ENCODE measurements at places on chromosomes 7 and 10.

DNA sequence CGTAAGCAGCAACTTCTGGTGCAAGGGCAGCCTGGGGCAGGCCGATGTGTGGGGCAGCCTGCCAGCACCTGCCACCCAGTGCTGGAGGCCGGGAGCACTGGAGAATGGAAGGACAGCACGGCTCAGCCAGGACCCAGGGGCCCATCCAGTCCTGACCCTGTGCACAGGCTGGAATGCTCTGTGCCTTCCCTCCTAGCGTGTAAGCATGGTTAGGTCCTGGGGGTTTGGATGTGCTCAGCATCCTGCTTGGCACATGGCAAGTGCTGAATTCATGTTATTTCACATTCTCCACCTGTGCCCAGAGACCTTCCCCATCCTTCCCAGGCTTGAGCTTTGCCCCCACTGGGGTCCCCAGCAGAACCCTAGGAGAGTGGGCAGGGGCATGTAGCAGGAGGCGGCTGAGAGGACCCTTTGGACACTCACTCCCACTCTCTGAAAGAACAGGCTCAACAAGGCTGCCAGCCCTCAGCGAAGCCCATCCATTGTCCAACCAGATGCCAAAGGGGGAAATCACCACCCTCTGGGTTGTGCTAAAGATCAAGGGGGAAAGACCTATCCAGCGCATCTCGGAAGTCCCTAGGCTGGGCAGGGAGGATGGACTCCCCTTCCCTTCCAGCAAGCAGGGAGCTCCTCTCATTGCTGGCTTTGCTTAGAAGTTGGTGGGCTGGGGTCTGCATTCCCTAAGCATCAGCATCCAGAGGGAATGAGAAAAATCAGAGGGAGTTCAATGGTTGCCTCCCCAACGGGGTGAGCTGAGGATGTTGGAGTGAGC lies 29.7 kb downstream of the ANXA8 start:
- no peak for DNase-seq

- DNase-seq: no peak
Observed at GRCh38 chr7:90671571-90671970, 75.5 kb downstream of the CDK14 start.

- no peak for DNase-seq
Observed at GRCh38 chr7:24881623-24882022, 98.4 kb downstream of the OSBPL3 start.

GRCh38 chr10:30557884-30558283 lies 71.7 kb downstream of the LYZL2 start:
- DNase-seq: no peak

DNA sequence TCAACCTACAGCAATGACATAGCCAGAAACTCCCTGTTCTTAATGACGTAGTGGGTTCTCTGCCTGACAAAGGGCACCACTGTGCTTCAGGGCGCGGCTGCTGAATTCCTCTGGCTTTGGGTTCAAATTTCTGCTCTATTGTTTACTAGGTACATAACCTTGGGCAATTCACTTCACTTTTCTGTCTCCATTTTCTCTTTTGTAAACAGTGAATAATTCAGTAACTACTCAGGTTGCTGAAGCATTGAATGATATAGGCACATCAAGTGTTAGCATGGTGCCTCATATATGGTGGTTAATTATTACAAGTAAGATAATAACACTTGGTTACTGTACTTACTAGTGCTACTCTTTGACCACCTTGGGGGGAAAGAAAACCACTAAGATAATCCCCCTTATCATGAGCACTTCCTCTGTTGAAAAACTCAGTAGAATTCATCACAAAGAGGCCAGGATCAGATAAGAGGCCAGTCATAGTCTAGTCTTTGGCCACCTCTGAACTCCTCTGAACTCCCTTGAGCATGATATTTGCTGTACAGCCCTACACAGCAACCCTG lies 92.0 kb upstream of the AHR start:
- DNase-seq: no peak

DNA sequence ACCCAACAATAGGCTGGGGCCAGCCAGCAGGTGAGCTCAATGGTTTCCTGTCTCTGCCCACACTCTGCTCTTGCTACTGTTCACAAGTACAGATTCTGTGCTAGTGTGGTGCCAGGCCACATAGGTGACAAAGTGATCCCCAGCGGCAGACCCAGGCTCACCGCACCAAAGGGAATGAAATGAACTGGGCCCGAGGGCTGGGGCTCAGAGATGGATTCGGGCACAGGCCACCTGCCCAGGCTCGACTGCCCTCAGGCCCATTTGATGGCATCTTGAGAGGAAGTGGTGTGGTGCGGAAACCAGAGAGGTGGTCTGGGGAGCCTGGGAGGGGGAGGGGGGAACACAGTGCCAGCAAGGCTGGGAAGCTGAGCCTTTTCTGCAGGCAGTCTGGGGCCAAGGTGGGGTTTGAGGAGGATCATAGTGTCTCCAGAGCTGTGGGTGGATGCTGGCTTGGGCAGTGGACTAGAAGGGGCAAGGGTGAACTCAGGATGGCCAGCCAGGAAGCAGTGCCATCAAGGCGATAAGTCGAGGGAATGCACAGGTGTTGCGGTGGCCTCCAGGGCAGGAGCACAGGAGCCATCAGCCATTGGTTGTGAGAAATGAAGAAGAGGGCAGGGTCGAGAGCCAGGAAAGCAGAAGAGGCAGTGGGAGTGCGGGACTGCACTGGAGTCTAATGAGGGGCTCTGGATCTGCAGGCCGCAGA lies 85.2 kb downstream of the ARHGAP22 start:
- no peak for DNase-seq

GRCh38 chr7:67823345-67823744 lies 826.7 kb downstream of the TYW1 start:
- DNase-seq: no peak

DNA sequence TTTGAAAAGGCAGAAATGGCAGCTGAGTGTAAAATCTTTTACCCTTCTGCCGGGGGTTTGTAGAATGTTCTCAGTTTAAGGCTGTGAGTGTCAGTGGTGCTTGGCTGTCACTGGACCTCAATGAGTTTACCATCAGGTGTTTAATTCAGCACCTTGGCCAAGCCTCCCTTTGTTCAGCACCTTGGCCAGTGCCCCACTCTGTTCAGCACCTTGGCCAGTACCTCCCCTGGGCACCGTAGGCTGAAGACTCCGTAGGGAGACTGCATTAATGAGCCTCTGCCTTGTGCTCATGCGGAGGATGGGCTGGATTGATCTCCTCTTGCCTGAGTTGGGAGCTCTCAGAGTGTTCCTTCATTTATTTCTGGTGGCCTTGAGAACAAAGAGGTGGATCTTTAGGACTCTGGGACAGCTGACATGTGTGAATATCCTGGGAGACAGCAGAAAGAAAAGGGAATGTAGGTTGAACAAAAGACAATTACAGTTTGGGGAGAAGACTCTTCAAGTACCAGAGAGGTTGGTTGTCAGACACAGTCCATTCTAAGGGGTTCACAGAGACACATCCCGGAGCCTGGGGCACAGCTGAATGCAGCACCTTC lies 1.6 kb downstream of the FAM24A start:
- DNase-seq: no peak

DNA sequence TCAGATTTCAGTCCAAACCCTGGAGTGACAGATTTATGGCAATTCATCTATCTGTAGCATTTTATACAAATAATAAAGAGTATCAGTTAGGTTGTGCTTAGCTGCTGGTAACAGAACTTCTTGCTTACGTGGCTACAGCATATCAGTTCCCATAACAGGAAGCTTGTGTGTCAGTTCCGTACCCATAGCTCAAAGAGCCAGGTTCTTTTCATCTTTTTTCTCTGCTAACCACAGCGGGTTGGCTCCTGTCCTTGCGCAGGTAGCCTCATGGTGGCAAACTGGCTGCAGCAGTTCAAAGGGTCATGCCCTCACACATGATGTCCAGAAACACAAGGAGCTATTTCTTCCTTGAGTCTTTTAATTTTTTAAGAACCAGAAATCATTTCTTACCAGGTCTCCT lies 1041.8 kb downstream of the GATA3 start:
- DNase-seq: no peak

GRCh38 chr10:62079885-62080559 lies 178.5 kb downstream of the ARID5B start:
- peak; percentile 44 for DNase-seq

DNA sequence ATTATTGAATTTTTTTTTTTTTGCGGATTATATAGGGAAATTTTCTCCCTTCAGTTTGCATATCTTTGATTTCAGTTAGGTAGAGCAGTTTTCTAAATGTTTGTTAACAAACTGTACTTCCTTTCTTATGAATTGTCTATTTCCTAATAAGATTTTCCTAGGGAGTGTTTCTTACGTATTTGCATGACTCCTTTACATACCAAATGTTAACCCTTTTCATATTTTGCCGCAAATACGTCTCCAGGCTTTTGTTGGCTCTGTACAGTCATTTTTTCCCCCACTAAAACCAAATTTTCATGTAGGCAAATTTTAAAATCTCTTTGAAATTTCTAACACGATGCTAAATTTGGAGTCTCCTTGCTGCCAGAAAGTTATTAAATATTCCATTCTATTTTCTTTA lies 1.9 kb upstream of the FRAT2 start:
- no peak for DNase-seq

GRCh38 chr7:91582799-91583477 lies 297.6 kb downstream of the MTERF1 start:
- no peak for DNase-seq

GRCh38 chr7:6160191-6160623 lies 112.2 kb downstream of the CYTH3 start:
- DNase-seq: no peak

GRCh38 chr10:122388287-122388997 lies 13.9 kb downstream of the PLEKHA1 start:
- DNase-seq: no peak

GRCh38 chr10:101301111-101301731 lies 52.7 kb upstream of the BTRC start:
- DNase-seq: no peak

DNA sequence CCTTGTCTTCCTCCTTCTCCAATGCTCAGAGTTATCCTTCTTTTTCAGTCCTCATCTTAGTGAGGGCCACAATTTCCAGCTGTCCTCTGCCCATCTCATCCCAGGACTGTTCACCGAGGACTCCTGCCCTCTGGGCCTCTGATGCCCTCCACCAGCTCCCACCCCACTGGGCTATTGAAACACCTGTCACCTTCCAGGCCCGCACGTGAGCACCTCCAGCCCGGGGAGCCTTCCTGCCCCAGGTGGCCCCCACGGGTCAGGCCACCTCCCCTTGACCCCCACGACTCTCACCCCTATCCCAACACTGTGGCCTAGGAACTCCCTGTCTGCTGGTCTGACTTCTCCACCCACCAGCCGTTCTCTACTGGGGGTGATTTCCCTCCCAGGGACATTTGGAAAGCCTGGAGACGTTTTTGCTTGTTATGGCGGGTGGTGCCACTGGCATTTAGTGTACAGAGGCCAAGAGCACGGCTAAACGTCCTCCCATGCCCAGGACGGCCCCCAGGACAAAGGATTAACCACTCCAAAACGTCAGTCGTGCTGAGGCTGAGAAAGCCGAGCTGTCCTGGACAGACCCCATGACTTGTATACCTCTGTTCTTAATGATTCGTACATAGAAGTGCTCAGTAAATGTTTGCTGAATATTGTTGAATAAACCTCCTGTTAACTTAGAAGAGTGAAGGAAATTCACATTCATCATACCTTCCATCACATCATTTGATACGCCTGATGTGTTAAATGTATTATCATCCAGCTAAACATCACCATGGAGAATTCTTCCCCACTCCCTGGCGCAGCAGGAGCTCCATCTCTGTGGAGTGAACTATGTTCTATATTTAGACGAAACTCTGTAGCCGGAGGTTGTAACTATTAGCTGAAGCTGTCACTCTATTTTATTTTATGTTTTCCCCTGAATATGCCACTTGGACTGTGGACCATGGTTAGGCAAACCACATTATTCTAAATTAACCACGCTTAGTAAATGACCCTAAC lies 270.1 kb upstream of the SHH start:
- no peak for DNase-seq

GRCh38 chr7:109131141-109131540 lies 561.5 kb downstream of the DNAJB9 start:
- no peak for DNase-seq

DNA sequence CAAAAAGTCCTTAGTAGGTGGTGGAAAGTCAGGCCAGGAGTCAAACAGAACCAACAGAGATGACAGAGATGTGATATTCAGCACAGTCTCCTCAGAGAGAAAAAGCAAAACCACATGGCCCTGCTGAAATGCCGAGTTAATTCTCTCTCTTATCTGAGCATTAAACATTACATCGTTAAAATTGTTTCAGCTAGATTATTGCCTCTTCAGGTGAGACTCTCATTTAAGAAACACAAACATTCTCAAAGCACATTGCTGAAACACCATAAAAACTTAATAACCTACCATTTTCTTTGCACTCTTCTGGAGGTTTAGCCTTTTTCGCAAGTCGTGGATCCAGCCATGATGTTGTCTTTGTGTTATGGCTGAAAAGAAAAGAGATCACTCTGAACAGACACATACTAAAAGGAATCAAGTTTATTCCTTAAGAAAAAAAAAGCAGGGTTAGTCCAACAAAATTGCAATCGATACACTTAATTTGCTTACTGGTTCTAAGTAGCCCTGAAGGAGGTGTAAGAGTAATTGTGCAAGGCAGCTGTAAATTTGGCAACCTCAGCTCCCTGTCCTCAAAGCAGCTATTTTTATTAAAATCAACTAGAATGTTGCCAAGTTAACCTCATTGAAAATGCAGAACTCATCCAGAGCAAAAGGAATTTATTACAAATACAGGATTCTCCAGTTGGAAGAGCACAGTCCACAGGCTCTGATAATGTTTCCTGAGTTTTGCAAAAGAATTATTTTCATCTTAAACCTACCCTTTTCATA lies 691.1 kb downstream of the PHTF2 start:
- no peak for DNase-seq

DNA sequence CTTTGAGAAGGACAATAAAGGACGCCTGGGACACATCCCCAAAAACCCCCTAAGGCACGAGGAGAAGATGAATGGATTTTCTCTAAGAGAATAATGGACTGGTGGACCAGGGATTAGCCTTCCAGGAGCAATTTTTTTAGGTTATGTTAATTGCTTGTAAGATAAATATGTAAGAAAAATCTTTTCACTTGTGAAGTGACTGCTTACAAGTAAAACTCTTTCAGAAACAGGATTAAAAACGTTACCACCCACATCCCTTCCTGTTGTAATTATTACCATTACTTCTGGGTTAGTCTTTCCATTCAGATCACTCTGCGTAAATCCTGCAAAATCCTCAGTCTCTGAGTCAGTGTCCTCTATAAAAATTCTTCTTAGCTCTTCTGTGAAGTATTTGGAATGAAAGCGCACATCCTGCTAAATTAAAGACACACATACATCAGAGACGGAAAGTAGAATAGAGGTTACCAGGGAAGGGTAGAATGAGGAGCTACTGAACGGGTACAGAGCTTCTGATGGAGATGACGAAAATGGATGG lies 34.3 kb downstream of the CDCA7L start:
- no peak for DNase-seq

DNA sequence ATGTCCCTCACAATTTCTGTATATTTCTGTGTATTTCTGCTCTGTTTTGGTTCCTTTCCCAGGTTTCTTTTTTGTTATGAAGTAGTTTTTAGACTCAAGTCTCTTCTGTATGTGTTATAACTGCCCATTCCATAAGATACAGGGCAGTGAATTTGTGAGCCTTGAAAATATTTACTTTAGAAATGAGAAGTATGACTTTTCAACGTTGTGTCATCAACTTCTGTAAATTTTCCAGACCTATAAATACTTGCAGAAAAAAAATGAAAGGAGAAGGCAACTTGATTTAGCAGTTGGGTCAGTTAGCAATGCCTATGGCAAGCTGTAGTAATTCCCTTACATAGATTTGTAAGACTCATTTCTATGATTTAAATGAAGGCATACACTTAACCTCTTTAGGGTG lies 11.5 kb downstream of the EGFR start:
- no peak for DNase-seq

Data from GM06990 (cell line).